ENCODE measurements at places on chromosomes 3 and 15. TPM values are rescaled to one million over a fixed set of nuclear protein-coding genes. Genes with fewer than 3 reads are reported as not detected.

DNA sequence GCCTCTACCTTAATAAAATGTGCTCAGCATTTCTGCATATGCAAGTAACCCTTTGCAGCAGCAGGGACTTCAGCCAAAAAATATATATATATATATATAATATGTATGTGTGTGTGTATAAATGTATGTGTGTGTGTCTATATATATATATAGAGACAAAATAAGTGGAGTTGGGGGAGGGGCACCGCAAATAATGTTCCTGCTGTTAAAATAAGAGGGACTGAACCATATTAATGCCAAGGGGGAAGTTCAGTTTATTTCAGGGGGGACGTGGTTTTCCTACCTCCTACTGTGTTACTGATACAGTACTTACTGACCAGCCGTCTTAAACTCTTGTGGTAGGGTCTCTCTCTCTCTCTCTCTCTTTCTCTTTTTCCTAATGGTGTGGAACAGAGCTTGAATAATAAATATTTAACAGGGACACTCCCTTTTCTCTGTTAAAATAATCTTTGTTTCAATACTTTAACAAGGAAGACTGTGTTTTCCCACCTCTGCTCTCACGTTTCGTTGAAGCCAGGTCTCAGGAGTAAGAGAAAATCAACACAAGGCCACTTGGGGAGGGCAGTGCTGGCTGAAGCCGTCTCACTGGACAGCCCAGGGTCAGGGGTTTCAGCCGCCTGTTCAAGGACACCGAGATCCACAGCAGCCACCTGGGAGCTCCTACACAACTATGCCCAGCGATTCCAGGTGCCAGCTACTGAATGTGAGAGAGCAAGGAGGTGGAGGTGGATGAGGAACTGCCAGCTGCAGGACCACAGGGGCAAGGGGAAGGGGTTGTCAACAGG, 42.8 kb upstream of the ADAMTSL3 start:
- no peak for DNase-seq

DNA sequence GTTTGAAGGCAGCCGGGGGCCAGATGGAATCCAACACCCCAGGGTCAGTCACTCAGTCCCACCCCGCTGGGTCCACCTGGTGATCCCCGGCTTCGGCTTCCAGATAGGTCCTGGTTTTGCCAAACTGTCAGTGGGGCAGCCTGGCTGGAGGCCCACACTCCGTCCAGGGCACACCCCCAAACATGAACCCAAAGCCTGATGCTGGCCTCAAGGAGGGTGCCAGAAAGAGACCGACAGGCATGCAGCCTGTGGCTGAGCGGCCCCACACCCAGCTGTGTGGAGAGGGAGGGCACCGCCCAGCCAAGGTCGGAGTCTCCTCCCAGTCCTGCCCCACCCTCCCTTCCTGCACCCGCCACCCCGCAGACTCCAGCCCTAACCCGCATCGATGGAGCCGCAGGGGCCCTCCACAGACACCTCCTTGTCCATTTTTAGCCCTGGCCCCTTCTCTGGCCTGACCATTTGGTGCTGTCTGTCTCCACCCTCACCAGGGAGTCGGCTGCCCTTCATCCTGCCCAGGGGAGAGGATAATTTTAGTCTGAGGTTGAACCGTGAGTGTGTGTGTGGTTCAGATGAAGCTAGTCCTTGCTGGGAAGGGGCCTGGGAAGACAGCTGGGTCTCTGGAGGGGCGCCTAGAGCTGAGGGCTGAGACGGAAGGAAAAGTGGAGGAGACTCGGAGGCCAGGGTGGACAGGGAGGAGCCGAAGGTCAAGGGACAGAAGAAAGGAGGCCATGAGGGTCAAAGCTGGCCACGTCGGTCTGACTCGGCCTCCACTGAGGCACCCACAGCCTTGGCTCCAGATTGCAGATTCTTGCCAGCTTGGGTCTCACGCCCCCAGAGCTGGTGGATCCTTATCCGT, 23.1 kb downstream of the TNK2 start:
- no peak for DNase-seq

- no peak for DNase-seq
Observed at GRCh38 chr3:17494117-17494809, 248.2 kb downstream of the TBC1D5 start.

DNA sequence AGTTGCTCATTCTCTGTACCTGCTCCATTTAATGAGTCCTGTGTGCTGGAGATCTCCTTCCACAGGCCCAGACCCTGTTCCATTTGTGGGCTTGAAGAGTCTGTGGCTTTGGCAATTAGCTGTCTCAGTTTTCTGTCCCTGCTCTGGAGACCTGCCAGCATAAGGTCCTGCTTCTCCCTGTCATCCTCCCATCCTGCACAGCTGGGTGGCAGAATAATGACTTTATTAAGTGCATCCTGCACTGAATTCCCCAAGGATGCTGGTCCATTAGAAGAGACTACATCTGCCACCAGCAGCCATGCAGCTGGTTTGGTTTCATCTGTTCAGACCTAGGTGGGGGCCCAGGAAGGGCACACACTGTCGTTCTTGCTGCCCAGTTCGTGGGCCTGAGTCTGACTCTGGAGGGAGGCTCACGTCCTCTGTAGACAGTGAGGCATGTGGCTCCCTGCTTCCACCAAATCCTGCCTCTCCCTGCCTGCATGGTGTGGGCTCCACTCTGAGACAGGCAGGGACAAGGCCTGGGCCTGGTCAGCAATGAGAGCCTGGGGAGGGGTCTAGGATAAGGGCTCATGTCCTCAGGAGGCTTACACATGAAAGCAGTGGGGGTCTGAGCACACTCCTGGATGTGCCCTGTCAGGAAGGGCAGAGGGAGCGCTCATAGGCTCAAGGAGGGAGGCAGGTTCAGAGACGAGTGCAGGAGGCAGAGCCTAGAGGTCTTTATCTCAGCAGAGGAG, 78.4 kb upstream of the PRR23E start:
- no peak for DNase-seq

DNA sequence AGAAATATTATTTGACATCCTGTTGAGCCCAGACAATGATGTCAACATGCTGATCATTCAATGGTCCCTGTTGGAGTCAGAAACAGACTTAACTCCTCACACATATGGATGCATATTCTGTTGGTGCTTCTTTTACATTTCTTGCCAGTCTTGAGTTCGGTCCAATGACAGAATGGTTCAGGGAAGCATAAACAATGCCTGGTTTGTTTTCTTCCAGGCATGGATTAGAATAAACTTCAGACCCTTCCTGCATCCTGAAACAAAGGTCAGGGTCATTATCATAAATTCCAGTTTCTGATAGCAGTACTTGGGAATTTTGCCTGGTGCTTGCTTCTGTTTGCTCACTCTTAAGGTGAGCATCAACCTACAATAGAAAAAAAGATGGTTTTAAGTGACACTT, 33.3 kb downstream of the BTLA start:
- DNase-seq = no peak

GRCh38 chr3:21954709-21955108, 203.7 kb upstream of the ZNF385D start:
- DNase-seq = peak; percentile 72

DNA sequence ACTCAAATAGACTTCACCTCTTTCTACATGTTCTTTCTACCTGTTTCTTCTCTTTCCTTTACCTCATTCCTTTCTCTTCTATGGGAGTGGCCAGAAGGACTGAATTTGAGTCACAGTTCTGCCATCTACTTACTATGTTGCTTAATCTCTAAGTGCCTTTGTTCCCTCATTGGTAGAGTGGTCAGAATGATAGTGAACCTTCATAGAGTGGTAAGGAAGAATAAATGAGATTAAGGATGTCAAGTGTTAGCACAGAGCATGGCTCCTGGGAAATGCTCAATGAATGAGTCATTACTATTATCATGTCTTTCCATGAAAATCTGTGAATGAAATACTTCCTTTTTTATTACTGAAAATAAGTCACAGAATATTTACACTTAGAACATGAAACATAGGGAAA, 17.5 kb downstream of the TMEM207 start:
- DNase-seq = peak; percentile 22

GRCh38 chr3:193333229-193333628, 45.3 kb downstream of the ATP13A5 start:
- DNase-seq = no peak

DNA sequence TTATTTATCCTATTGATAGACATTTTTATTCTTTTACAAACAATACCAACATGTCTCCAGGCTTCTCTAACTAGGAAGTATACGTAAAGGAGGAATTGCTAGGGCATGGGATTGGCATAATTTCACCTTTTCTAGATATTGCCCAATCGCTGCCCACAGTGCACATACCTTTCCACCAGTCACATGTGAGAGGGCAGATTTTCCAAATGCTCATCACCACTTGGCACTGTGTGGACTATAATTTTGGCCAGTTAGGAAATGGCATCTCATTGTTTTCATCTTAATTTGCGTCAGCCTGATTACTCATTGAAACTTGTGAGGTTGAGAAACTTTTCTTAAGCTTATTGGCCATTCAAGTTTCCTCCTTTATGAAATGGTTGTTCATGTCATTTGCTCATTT, 57.4 kb upstream of the POLR2M start:
- peak; percentile 29 for DNase-seq

DNA sequence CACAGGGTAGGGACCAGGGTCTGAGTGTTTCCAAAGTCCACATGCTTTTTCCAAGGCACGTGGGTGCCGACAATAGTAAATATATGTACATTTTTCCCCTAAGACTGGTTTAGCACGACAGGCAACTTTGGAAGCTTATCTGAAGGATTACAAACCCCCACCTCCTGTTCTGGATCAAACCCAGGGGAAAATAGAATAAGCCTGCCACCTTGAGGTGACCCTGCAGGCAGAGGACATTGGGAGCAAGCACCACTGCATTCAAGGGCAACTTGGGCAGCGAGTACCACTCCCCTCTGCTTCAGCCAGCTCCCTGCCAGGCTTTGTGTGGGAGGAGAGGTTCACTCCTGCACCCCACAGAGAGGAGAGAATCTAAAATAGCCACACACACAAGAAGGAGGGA, 44.8 kb downstream of the KBTBD12 start:
- DNase-seq = no peak

DNA sequence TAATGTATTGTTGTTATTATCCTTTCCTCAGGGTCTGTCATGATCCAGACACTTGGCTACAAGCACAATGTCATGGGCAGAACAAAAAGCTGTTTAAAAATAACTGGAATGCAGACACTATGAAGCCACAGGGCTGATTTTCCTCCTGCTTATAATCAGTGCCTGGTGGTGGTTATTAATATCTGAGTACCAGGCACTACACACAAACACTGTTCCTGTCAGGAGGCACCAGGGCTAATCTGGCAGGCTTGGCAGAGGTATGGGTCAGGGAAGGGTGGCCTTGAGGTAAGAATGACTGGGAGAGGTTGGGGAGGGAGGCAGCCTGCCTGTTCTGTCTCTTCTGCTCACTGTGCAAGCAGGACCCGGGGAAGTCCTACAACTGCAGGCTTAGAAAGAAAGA, 67.2 kb downstream of the WDR76 start:
- no peak for DNase-seq

- DNase-seq = peak; percentile 96
Observed at GRCh38 chr3:126472277-126473006, 3.2 kb downstream of the ZXDC start.

- no peak for DNase-seq
Observed at GRCh38 chr15:38168467-38169070, 84.1 kb upstream of the SPRED1 start.

GRCh38 chr3:187967993-187968392, 186.0 kb upstream of the LPP start:
- no peak for DNase-seq

- DNase-seq = peak; percentile 48
Observed at GRCh38 chr3:122676759-122677158, 3.9 kb upstream of the PARP14 start.

- no peak for DNase-seq
Observed at GRCh38 chr3:3081381-3082233, 28.6 kb downstream of the IL5RA start.

- peak; percentile 56 for DNase-seq
Observed at GRCh38 chr15:38367476-38367875, 86.5 kb upstream of the FAM98B start.

DNA sequence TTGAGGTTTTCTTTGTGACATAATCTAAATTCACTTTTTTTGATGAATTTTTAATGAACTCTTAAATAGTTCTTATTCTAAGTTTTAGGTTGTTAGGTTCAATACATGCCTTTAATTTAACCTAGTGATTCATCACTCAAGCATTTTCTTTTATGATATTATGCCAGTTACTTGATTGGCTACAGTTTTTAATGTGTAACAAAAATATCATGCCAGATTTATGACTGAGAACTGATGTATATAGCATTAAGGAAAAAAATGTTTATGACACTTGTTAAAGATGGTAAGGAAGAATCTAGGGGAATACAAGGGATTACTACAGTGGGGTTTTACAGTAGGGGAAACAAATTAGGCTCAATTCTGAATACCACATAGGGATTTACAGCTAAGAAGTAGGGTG, 103.1 kb downstream of the VGLL3 start:
- DNase-seq = no peak

- peak; percentile 85 for DNase-seq
Observed at GRCh38 chr3:177102553-177102952, 94.7 kb downstream of the TBL1XR1 start.

- peak; percentile 88 for DNase-seq
Observed at GRCh38 chr3:196219194-196219969, 3.0 kb downstream of the SLC51A start.

DNA sequence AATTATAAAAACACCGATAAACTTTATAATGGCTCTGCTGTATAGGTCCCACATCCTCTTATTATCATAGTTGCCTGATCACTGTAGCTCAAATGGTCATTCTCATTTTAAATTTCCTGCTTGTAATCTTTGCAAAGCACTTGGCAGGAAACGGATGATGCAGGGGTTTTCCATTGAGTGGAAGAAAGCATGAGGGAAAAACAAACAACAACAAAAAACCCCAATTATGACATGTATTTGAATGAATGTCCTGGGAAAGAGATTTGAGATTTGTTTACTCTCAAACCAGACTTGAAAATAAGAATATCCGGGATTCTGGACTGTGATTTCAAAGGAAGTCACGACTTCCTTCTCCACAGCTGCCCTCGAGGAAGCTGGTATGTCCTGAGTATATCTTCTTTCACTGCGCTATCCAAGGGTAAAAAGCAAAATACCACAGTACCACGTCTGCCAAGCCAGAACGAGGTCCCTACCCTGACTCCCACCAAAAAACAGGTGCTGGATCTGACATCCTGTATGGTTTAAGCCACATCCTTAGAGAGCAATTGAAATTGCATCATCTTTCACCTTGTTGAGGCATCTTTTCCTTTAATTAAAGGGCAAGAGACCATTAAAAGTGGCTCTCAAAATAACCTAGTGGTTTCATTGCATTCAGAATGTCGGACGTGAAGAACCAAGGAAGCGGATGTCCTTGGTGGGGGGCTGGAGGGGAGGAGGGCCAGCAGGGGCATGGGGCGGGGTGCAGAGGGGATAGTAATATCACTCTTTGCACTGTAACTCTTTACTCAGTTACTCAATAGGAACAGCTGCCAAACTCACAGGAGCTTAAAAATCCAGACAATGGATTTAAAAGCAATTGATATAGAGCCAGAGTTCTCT, 13.5 kb upstream of the TIPIN start:
- DNase-seq = no peak

The CSPG5 gene
- total RNA-seq = 1.2 TPM

The ISL2 gene
- 2.1 TPM for total RNA-seq

The TTC23 gene
- total RNA-seq = 22.1 TPM

The ATP13A3 gene
- total RNA-seq = 79.2 TPM

The KCNH8 gene
- 0.45 TPM for total RNA-seq

The CSK gene
- 45.4 TPM for total RNA-seq

The LYSMD2 gene
- total RNA-seq = 4.9 TPM

The TMEM212 gene
- total RNA-seq = not detected

The LRRC2 gene
- total RNA-seq = 0.36 TPM
